ENCODE measurements at places on chromosomes 4 and X. TPM values are rescaled to one million over a fixed set of nuclear protein-coding genes. Genes with fewer than 3 reads are reported as not detected.

Gene DDIT4L
- 0.21 TPM for total RNA-seq

Gene SCOC
- 28.4 TPM for total RNA-seq

Gene USP17L30
- total RNA-seq: not detected

Gene HAND2
- total RNA-seq: 0.65 TPM

Gene ARHGAP10
- total RNA-seq: 15.7 TPM
